Midbrain (tissue), 1 donor: ENCODE measurements at places on chromosomes 7 and 10.

GRCh38 chr10:34967335-34967880 is 122.7 kb downstream of the CUL2 start:
- peak; percentile 47 for DNase-seq

DNA sequence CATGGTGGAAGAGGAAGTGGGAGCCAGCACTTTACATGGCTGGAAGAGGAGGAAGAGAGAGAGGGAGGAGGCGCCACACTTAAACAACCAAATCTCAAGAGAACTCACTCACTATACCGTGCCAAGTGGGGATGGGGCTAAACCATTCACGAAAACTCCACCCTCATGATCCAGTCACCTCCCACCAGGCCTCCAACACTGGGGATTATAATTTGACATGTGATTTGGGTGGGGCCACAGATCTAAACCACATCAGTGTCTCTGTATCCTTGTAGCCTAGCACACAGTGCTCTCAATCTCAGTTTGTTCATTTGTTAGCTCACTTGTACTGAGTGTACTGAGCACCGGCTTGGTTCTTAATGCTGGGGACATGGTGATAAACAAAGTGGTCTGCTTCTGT is 228.3 kb downstream of the BUB3 start:
- DNase-seq, result no peak

DNA sequence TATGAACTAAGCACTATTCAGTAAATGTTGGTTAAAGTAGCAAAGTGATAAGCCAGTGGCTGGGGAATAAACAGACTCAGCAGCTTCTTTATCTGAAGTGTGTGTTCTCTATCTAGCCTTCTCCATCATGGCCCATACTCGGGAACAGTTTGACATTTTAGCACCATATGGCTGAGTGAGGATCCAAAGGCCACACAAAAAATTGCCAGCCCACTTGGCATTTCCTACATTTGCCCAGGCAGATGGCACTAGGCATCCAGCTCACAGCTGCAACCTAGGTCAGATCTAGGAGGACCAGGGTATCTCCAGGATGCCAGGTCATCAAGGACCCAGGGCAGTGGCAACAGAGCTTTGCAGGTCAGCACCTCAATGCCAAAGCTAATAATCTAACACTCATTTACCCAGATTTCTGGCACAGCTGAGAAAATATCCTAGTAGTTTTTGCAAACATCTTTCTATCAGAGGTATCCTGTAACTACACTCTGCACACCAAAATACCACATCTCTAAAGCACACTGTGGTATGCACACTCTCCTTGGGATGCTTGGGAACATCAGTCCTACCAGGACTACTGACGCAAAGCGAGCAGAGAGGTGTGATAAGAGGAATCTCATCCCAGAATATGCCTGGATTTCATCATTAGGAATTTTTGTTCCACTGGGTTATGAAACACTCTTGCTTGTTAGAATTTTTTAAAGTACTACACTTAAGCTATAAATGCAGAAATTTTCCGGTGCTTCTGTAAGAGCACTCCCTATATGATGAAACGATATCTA is 61.7 kb downstream of the DOCK4 start:
- DNase-seq, result no peak

- no peak for DNase-seq
Measured at GRCh38 chr7:134567368-134567767, 18.5 kb downstream of the AKR1B15 start.

- no peak for DNase-seq
Measured at GRCh38 chr10:71638064-71638821, 81.3 kb downstream of the C10orf105 start.

GRCh38 chr7:126608339-126608776 is 644.4 kb downstream of the GRM8 start:
- no peak for DNase-seq

- no peak for DNase-seq
Measured at GRCh38 chr10:130378556-130379400, 242.6 kb downstream of the GLRX3 start.

GRCh38 chr7:118839515-118839914 is 615.0 kb downstream of the ANKRD7 start:
- no peak for DNase-seq

- peak; percentile 59 for DNase-seq
Measured at GRCh38 chr7:80699045-80699638, 60.7 kb downstream of the CD36 start.

GRCh38 chr7:113783403-113783802 is 135.4 kb downstream of the PPP1R3A start:
- DNase-seq, result no peak

DNA sequence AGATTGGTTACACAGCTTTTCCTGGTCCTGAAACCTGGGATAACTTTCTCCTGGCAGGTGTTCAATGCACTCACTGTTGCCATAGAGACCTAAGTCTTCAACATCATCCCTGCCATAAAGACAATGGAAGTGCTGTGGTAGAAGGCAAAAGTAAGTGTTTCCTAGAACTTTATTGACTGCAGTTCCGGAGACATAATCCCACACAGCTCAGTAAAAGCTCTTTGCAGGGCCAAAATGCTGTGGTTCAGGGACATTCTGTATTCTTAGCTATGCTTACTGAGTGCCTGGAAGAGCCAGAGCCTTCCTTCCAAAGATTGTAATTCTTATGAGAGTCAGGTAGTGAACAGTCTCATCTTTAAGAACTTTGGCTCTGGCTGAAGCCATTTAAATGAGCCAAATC is 5.3 kb downstream of the WIPF3 start:
- peak; percentile 14 for DNase-seq

- no peak for DNase-seq
Measured at GRCh38 chr10:14775656-14776055, 959 bp upstream of the FAM107B start.

DNA sequence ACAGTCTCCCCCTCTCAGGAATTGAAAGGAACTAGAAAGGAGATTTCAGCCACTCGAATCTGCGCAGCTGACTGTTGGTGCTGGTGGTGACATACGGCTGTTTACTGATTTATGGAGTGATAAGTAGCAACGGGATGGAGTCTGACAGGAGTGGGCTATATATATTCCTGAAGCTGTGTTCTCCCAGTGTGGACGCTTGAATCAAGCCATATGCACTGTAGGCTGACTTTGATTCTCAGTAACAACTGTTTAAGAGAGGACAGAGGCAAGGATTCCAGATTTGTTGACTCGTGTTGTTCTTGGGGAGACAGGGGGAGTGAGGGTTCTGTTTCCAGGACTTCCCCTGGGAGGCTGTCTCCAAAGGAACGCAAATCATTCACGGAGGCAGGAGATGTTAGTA is 260.1 kb upstream of the AUTS2 start:
- no peak for DNase-seq

DNA sequence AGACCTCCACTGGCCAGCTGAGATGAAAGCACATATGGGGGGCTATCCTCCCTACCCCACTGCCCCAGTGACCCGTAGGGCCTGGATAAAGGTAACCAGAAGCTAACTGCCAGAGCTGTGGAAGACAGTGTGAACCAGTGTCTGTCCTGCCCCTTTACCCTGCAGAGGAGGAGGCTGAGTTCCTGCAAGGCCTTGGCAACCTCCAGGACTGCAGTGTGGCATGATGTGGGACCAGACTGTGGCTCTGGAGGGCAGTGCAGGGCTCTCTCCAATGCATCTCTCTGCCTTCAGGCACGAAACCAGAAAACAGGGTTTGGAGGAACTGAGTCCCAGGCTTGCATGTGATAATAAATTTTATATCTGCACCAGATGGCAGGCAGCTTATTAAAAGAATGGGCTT is 93.1 kb downstream of the EPC1 start:
- DNase-seq, result no peak

DNA sequence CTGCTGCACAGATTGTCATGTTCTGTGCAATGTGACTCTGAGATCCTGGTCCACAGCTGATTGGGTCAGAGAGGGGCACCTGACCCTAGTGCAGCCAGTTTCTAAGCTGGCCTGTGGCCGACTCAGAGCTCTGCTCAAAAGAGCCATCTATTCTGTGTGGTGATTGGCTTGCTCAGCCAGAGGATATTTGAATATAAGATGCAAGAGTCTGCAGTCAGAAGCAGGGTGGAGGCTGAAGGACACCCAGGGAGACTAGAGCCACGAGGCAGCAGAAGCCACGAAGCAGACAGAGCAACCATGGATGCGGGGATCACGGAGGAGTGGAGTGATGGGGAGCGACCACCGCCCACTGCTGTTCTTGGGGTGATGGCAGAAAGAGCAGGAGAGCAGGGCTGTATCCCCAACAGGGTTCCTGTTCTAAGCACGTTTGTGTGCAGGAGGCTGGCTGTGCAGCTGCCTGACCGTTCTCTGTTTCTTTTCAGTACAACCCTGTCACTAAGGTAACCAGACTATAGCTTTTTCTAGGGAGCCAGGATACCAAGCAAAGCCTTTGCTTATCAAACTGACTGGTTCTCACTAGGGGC is 19.5 kb upstream of the RHEB start:
- peak; percentile 68 for DNase-seq

- no peak for DNase-seq
Measured at GRCh38 chr10:47330366-47330765, 8.1 kb downstream of the GDF2 start.

DNA sequence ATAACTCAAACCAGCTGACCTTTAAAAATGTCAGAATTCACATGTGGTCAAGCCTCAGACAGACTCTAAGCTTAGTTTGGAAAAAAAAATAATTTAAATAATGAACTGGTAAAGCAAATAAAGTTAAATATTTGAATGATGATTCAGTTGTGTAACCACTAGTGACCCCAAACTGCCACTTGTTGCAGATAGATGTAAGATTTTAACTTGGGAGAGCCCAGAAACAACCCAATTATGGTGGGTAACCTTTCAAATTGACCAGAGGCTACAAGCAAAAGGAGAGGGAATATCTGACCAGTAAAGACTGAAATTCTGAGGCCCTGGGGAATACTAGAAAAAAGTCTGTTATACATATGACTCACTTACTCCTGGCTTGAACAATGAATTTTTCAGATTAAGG is 268.1 kb downstream of the HPSE2 start:
- no peak for DNase-seq

DNA sequence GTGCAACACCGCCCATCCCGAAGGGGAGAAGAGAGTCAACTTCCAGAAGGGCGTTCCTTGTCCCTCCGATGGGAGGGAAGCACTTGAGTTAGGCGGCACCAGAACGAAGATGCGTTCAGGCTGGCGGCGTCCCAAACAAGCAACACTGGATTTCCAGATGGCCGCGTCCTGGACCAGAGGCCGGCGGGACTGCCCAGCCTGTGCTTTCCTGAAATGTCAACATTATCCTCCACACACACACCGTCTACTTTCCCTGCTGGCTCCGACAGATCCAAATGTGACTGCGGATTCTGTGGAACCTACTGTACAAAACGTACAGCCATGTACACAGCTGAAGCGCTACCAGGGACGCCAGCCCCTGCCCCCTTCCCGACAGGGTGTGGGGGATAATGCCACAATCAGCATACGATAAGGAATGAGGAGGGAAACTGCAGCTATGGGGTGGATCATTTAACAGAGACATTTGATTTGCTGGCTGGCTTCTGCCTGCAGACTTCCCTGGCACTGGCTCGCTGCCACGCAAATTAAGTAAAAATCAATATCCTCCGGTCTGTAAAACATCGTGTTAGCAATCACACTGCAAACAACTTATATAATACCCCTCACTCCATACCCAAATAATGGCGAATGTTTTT is 82.1 kb downstream of the ZRANB1 start:
- peak; percentile 29 for DNase-seq

GRCh38 chr7:2042650-2043049 is 190.1 kb downstream of the MAD1L1 start:
- DNase-seq, result no peak

GRCh38 chr10:625333-625696 is 64.2 kb downstream of the DIP2C start:
- DNase-seq, result peak; percentile 87

- no peak for DNase-seq
Measured at GRCh38 chr7:5769571-5769970, 11.9 kb downstream of the RNF216 start.

- DNase-seq, result no peak
Measured at GRCh38 chr10:100890673-100891317, 22.0 kb upstream of the SLF2 start.

- no peak for DNase-seq
Measured at GRCh38 chr10:47350671-47351640, 2.8 kb downstream of the RBP3 start.

DNA sequence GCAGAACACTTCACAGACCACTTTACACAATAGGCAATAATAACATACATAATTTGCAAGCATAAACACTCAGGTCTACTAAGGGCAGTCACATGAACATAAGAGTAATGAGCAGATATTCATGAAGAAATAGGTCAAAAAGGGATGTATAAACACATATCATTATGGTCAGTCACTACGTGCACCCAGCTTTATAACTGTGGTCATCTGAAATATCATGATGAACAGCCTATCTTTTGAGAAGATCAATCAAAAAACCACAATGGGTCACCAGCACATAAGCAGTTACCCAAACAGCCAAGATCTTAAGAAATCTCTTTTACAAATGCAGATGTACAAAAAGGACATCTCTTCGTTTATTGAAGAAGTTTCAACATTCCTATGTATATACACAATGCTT is 35.5 kb upstream of the DRGX start:
- no peak for DNase-seq

GRCh38 chr7:112449353-112449752 is 907 bp upstream of the IFRD1 start:
- no peak for DNase-seq

- no peak for DNase-seq
Measured at GRCh38 chr10:131944412-131944811, 37.3 kb downstream of the BNIP3 start.

- DNase-seq, result no peak
Measured at GRCh38 chr7:112005205-112005775, 200.9 kb downstream of the DOCK4 start.

DNA sequence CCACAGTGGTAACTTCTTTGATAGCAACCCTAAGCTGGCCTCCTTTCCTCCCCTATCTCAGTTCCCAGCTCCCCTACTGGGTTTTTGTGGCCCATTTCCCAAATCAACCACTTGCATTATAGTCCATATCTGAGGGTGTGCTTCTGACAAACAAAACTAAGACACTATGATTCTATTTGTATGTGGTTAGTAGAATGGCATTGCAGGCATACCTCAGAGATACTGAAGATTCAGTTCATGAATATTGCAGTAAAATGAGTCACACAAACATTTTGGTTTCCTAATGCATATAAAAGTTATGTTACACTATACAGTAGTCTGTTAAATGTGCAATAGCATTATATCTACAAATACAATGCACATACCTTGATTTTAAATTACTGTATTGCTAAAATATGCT is 15.4 kb upstream of the TMEM243 start:
- no peak for DNase-seq

- peak; percentile 46 for DNase-seq
Measured at GRCh38 chr7:2107386-2108070, 125.2 kb downstream of the MAD1L1 start.

GRCh38 chr10:76088980-76089379 is 657.6 kb downstream of the LRMDA start:
- DNase-seq, result no peak

- DNase-seq, result no peak
Measured at GRCh38 chr10:62662486-62662885, 142.0 kb upstream of the ADO start.

GRCh38 chr10:71771204-71771603 is 2.1 kb downstream of the VSIR start:
- no peak for DNase-seq

DNA sequence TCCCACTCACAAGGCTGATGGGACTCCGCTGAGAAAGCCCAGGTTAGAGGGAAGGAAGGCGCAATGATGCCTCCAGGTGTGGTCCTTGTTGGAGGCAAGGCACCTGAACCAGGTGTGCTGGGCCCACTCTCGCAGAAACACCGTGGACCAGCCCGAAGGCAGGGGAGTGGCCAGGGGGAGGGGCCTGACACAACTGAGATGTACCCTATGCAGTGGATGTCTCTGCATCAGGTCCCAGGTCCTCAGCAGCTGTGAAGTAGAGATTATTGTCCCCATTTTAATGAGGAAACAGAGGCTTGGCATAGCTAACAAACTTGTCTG is 32.0 kb downstream of the GBX1 start:
- no peak for DNase-seq
